ENCODE measurements at places on chromosomes 13 and 19.

- no peak for DNase-seq
Observed at GRCh38 chr13:113048766-113049165, 56.8 kb upstream of the F7 start.

- DNase-seq = no peak
Observed at GRCh38 chr19:38267761-38268483, 3.5 kb downstream of the SPINT2 start.

GRCh38 chr13:56909896-56910600 lies 230.7 kb upstream of the PRR20A start:
- no peak for DNase-seq

GRCh38 chr13:81697826-81698225 lies 1356.9 kb upstream of the SPRY2 start:
- DNase-seq = no peak

DNA sequence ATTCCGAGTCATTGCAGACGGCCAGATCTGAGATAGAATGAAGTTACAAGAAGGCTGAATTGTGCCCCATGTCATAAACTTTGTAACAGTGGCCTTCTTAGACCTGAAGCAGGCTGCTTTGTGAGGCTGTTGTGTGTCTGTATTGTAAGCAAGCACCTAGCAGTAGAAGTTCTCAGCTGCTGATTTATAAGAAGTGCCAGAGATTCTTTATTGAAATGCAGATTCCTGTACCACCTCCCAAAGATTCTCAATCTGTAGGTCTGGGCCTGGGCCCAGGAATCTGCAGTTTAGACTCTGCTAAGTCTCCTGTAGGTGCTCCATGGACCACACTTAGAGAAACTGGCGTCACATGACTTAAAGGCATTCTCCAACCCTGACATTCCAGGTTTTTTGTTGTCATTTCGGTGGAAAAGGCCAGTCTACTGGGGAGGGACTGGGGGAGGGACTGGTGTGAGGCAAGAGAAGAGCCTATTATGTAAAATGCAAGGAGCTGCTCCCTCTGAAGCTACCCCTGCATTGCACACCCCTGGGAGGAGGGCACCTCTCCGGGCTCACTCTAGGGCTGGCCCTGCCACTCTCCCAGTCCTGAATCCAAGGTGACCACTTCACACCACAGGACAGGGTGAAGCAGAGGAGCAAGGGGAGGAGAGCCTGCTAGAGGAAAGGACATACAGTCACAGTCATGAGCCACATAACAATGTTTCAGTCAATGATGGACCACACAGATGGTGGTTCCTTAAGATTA lies 769 bp upstream of the TMEM272 start:
- no peak for DNase-seq

DNA sequence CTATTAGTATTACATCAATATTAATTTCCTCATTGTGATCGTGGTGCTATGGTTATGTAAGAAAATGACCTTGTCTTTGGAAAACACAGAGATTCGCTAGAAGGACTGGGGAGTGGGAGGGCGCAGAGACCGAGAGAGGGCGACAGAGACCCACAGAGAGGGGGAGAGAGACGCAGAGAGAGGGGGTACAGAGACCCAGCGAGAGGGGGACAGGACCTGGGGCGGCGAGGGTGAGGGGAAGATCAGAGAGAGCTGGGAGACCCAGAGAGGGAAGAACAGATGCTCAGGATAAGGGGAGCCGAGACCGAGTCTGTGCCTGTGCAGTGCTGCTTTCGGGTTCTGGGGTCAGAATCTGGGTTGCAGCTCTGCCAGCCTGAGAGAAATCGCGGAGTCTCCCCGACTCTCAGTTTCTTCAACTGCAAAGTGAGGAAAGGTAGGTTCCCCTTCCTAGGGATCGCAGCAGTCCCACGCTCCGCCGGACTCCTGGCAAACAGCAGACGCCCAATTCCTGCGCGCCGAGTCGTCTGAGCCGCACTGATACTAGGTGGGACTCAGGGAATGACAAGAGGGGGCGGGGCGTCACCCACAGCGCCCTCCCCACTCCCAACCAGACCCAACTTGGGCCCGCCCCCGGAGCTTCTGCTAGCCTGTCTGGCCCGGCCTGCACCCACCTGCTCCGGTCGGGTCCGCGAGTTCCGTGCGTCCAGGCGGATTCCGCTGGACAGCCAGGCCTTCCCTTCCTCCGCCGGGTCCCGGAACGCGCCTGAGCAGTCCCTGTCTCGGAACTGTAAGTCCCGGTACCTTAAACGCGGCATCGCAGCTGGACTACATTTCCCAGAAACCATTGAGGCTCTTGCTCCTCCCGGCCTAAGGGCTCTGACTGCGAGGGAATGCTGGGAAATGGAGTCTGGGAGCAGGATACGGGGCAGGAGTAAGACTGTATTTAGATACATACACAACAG lies 15.3 kb downstream of the IZUMO2 start:
- peak; percentile 93 for DNase-seq

DNA sequence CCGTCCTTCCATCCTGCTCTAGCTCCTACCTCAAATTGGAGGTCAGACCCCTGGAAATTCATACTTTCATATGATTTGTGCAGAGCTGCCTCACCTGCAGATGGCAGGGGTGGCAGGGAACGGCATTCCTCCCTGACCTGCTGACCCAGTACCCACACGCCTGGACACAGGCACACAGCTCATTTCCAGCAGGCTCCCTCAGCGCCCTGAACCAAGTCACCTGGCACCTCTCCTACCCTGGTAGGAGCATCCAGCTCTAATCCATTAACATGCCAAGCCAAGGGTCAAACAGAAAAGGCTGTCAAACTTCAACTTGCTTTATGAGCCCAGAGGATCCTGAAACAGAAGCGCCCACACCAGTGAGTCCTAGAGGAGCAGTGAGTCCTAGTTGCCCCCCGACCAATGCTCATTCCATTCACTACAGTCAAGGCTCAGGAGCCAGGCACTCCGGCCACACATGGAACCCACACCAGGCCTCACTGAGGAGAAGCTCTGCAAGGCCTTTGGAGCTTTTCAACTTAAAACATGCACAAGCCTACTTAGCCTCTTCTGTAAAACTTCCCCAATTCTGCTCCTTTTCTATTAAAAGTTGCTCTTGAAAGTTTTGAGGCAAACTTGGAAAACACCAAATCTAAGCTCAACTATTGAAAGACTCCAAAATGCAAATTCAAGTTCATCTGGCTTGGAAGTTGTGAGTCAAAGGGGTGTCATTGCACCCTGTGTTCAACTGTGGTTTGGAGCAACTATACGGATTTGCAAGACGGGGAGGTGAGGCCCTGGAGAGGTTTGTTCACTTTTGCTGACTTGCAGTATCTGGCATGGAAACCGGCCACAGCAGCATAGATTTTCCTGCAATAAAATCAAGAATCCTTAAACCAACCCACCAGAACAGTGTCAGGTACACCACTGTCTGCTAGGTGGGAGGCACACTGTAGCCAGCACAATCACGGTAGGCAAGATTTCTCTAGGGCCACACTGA lies 96.7 kb downstream of the CRYL1 start:
- no peak for DNase-seq

GRCh38 chr13:23620211-23620610 lies 50.0 kb downstream of the TNFRSF19 start:
- DNase-seq = no peak

GRCh38 chr19:8444677-8445487 lies at the start of gene HNRNPM:
TSS of gene HNRNPM (plus strand) at chr19:8444975. CDS start at chr19:8444999, 24 bp downstream.
- peak; percentile 100 for DNase-seq

GRCh38 chr19:19506592-19506991 lies 8.8 kb downstream of the TSSK6 start:
- no peak for DNase-seq

DNA sequence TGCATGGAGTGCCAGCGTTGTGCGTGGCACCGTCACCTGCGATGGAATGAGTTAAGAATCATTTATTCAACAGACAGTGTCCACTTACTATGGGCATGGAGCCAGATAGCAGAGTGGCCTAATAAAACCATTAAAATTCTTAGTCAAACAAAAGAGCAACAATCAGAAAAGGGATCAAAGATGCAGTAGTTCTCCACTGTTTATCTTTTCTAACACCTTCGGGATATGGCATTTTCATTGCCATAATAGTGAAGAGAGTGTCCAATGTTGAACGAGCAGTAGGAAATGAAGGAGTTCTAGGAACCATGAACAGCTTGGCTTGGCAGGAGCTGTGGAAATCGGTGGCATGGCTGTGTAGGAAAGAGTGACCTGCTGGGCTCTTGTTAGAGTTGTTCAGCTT lies 2.0 kb downstream of the TNFSF11 start:
- DNase-seq = no peak

- DNase-seq = no peak
Observed at GRCh38 chr13:111573801-111574200, 253.4 kb downstream of the TEX29 start.

DNA sequence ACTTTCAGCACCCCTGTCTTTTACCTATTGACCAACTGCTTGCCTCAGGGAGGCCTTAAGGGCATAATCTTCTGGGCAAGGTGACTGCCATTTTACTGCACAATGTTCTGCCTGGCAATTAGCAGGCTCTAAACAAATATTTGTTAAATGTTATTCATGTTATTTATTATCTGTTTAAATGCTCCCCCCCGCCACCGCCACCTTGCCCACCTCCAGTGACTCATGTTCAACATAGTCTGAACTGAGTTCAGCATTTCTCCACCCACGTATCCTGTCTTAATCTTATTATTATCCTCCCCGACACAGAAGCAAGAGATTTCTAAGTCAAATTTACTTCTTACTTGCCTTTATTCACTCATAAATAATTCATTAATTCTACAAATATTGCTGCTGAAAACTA lies 144.8 kb downstream of the LIG4 start:
- no peak for DNase-seq

DNA sequence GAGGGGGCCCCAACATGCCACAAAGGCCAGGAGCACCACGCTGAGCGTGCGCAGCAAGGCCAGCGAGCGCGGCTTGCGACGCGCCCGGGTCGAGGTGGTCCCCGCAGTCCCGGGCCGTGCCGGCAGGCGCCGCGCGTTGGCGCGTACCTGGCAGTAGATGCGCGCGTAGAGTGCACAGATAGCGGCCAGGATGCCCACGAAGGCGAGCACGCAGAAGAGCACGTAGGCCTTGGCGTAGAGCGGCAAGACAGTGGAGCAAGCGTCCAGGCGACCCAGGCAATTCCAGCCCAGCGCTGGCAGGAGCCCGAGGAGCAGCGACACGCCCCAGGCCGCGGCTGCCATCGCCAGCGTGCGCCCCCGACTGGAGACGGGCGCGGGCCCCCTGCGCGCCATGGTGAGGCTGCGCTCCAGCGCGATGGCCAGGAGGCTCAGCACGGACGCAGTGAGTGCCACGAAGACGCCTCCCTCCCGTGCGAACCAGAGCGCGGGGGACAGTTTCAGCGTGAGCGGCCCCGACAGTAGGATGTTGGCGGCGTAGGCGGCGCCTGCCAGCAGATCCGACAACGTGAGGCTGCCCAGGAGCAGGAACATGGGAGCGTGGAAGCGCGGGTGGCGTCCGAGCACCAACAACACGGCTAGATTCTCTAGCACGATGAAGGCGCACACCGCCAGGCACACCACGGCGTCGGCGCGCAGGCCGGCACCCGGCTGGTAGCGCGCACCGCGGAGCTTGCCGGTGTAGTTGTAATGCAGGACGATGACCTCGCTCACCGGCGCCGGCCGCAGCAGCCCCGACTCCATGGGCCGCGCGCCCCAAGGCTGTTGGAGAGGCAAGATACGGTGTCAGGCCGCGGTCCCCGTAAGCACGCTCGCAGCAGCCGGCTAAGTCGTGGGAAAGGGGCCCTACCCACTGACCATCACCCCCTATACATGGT lies 2.8 kb downstream of the S1PR5 start:
- no peak for DNase-seq

GRCh38 chr13:113976711-113977684 lies 3.1 kb upstream of the C13orf46 start:
- no peak for DNase-seq

DNA sequence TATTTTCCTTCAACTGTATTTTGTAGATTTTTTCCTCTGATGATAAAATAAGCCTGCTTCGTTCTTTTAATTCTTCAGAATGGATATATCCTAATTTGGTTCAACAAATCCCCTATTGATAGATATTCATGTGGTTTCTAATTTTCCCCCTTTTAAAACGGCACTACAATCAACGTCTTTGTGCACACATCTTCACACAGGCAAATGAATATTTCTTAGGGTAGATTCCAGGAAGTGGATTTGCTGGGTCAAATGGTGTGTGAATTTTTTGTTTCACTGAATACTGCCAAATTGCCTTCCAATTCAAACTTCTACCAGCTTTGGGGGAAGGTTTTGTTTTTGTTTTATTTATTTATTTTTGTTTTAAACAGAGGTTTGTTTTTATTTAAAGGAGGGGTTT lies 287.2 kb downstream of the FOXO1 start:
- DNase-seq = no peak

GRCh38 chr13:50955241-50955640 lies 45.6 kb downstream of the RNASEH2B start:
- DNase-seq = no peak

GRCh38 chr13:45198924-45199323 lies 1.9 kb downstream of the KCTD4 start:
- no peak for DNase-seq

- no peak for DNase-seq
Observed at GRCh38 chr13:23391752-23392151, 41.8 kb downstream of the SACS start.

DNA sequence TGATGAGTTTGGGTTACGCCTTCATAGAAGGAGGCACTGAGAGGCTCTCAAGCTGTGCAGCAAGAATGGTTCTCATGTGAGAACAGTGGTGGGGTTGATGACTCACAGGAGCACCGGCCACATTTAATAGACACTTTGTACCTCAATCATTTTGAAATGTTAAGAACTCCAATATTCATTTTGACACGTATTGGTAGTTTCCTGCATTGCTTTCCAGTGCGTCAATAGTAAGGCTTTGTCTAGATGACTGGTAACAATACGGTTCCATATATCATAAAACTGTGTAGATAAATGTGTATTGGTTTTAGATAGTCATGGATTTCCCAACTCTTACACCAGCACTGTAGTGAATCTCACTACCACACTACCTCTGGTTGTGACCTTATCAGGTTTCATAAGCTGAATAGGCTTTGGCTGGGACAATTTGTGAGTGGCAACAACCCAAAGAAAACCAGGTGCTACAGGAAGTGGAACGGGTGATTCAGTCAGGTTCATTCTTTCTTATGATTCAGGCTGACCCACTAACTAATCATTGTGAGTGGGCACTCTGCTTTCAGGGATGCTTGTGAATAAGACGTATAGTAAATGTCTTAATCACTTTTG lies 362.6 kb downstream of the KLF5 start:
- no peak for DNase-seq

GRCh38 chr19:35304036-35304435 lies 12.1 kb downstream of the MAG start:
- DNase-seq = no peak

- DNase-seq = no peak
Observed at GRCh38 chr13:98875146-98875729, 102.6 kb downstream of the DOCK9 start.

GRCh38 chr19:17778968-17779929 lies 15.7 kb upstream of the B3GNT3 start:
- DNase-seq = no peak

- no peak for DNase-seq
Observed at GRCh38 chr13:105278943-105279381, 1256.5 kb downstream of the EFNB2 start.

- DNase-seq = no peak
Observed at GRCh38 chr13:21683034-21683733, 12.3 kb downstream of the FGF9 start.

All from mesenteric fat pad (tissue), 1 donor.